HS-5 (cell line): ENCODE measurements at places on chromosomes 5 and 9.

GRCh38 chr5:96242571-96242970 lies 190.5 kb downstream of the PCSK1 start:
- no peak for DNase-seq

DNA sequence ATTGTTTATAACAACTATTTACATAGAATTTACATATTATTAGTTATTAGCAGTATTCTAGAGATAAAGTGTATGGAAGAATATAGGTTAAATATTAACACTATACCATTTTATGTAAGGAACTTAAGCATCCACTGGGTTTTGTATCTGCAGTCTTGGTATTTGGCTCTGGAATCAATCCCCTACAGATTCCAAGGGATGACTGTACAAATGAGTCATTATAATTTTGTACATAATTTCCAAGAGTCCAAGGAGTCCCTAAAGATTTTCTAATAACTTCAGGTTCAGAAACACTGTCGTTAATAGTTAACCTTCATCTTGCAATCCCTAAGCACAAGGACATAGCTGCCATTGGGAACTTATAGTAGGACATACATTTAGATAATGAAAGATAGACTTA lies 254.8 kb upstream of the PDE4D start:
- DNase-seq, result peak; percentile 43

GRCh38 chr5:50770441-50770840 lies 104.0 kb downstream of the PARP8 start:
- no peak for DNase-seq

- peak; percentile 35 for DNase-seq
These were observed 61.8 kb downstream of the COX7C start for GRCh38 chr5:86679529-86679928.

GRCh38 chr9:37309136-37309535 lies 113.4 kb upstream of the GRHPR start:
- DNase-seq, result no peak

DNA sequence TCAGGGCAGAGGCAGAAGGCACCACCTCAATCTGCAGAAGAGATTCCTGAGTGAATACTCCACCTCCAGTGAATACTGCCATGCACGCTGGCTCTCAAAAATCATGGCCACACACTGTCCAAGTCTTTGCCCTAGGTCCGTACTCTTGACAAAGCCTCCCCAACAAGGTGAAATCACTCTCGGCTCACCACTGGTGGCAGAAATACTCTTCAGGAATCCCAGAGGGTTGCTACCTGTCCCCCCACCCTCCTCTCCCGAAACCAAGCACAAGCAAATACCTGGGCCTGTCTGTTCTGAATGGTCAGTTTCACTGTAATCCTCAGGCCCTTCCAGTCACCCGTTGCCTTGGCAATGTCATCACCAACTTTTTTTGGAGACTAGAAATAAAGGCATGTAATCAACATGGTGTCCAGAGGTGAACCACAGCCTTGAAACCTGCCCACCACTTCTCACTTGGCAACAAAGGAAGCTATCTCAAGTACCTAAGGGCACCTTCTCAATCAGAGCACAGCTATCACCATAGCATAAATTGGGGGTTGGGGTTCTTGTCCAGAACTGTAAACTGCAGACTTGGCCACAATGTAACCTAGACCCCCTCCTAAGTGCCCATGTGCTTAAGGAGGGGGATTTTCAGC lies 1.8 kb downstream of the RPL12 start:
- no peak for DNase-seq

GRCh38 chr9:89667726-89668125 lies 62.9 kb downstream of the GADD45G start:
- DNase-seq, result no peak

DNA sequence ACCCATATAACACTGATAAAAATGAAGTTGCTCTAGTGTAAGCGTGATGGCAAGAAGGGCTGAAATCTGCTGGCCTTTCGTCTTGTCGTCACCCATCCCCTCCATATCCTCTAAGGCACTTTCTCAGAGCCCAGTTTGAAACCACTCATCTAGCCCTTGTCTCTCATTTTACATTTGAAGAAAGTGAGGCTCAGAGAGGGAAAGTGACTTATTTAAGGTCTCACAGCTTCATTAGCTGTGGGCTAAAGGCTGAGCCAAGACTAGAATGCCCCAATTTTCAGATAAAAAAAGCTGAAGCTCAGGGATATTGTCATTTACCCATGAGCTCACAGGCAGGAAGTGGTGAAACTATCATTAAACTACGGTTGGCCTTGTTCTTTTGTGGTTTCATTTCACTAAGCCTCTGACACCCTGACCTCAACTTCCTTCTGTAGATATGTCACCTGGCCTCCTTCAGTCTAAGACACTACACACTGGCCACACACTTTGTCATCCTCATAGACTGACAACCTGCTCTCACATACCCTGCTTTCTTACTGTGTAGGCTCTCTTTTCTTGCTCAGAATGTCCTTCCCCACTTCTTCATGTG lies 176.7 kb upstream of the DMAC1 start:
- DNase-seq, result no peak

GRCh38 chr9:127424676-127424999 lies 456 bp downstream of the ZNF79 start:
- no peak for DNase-seq

DNA sequence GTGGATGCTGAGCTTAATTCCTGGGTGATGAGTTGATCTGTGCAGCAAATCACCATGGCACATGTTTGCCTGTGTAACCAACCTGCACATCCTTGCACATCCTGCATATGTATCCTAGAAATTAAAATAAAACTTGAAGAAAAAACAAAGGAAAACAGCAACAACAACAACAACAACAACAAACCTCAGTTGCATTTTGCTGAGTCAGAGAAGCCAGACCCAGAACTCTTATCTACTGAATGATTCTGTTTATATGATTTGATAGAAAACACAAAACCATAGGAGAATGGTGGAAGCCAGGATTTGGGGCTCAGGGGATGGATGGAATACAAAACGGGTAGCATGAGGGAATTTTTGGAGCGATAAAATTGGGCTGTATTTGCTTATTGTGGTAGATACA lies 215.8 kb upstream of the PPP1R2B start:
- DNase-seq, result no peak

GRCh38 chr5:176779537-176779936 lies 30.8 kb upstream of the UNC5A start:
- DNase-seq, result no peak

DNA sequence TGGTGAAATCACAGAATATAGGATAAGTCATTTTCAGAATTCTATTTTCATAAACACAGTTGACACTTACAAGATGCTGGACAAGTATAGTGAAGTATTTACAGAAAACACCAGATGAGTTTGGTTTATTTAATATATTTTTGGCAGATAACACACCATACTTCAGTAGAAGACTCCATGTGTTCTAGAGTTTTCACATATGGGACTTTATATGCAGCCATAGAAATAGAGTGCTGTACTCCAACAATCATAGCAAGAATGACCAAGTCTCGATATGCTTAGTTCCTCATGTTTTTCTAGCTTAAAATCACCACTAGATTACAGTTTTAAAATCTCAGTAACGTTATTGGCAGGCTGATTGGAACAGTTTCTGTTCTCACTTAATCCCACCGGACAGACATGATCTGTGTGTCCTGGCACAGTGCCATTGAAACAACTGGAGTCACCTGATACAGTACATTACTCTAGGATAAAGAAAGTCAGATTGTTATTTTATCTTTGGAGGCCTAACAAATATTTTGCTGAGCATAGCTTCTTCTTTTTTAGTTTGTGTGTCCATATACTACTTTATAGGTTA lies 45.8 kb upstream of the ERBIN start:
- no peak for DNase-seq

DNA sequence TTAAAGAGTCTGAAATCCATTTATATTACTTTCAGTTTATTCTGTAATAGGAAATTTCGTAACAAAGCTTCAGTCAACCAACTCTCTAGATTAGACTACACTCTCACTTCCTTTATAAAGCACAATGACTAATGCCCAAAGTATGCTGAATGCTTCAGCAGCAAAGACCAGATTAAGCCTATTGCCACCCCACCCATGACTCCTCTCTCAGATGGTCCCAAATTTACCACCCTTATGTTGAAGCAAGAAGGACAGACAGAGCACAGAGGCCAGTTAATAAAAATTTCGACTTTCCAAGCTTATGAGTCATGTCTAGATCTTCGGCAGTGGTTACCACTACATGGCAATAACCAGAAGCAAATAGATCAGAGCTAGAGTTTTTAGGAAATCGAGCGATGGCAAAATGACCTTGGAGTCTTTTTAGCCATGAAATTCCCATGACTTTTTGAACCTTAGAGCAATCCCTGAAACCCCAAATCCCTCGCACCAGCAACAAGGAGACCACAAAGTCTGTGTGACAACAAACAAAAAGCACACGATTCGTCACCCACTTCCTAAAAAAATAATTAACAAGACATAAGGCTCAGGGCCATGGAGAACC lies 287.8 kb upstream of the RASA1 start:
- peak; percentile 90 for DNase-seq

DNA sequence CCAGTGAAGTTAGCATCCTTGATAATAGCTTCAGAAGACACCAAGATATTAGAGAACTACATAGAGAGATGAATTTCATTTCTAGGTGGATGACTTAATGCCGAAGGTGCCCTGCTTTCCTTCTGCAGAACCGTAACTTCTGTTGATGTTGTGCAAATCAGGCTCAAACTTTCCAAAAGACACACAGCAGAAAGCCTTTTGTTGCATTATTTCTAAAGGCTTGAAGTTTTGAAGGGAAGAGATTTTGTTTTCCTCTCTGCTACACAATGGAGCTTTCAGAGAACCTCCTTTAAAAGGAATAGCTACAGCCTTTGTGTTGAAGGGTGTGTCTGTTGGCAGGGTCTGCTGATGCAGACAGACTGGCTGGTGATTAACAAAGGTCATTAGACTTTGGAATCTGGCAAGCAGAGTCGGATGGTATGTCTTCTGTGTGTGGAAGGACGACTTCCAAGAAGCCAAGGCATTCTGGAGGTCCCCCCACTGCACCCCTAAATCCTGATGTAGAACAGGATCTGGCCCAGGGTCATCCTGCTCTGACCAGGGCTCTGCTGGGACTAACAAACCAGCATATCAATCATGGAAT lies 57.8 kb downstream of the ZNF462 start:
- DNase-seq, result no peak

DNA sequence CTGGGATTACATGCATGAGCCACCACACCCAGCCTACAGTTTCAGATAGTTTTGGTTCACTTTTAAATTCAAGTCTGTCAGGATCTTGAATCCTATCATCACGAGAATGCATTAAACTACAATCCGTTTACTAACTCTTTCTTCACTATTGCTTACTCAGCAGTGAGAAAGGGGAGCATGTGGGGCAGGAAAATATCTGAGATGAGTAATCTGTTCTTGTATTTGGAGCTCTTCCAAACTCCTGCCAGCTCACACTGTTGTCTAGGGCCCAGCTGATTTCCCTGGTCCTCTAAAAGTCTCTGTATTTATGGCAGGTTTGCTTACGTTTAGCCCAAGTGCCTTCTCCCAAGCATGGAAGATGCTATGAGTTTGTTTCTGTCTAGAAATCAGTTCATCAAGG lies 152.2 kb downstream of the FGF18 start:
- DNase-seq, result peak; percentile 49

GRCh38 chr5:103307470-103307869 lies 48.9 kb downstream of the MACIR start:
- DNase-seq, result no peak

DNA sequence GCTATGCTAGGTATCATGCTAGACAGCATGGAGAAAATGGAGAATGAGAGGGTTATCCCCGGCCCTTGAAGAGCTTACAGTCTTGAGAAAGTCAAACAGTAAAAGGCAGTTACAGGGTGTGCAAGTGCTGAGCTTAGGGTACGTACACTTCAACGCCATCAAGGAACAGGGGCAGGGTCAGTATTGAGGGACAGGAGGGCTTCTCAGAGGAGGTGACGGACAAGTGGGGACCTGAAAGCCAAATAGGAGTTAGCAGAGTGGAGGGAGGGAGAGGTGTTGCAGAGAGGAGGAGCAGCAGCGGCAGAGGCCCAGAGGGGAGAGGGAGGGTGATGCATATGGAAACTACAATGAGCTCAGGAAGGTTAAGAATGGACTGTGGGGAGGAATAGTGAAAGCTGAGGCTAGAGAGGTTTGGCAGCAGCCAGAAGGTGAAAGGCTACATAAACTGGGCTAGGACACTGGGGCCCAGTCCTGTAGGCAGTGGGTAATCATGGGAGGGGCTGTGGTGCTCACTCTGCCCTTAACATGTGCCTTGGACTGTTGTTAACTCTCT lies 88.0 kb downstream of the NRG2 start:
- no peak for DNase-seq

DNA sequence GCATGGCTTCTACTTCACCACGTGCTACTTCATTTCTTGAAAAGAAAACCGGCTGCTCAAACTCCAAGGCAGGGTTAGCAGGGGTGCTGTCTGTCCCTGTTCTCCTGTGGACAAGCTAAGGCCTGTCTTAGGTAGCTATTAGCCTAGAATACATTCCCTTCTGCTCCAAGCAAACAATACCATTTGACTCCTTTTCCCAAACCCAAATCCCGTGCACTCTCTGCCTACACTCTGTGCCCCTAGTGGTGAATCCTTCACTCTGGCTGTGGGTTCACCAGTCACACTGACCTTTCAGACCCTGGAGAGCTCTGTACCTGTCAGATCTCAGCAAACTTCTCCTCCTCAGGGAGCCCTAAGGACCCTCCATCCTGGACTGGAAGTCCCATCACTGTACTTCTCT lies 211.6 kb downstream of the SLIT3 start:
- no peak for DNase-seq

DNA sequence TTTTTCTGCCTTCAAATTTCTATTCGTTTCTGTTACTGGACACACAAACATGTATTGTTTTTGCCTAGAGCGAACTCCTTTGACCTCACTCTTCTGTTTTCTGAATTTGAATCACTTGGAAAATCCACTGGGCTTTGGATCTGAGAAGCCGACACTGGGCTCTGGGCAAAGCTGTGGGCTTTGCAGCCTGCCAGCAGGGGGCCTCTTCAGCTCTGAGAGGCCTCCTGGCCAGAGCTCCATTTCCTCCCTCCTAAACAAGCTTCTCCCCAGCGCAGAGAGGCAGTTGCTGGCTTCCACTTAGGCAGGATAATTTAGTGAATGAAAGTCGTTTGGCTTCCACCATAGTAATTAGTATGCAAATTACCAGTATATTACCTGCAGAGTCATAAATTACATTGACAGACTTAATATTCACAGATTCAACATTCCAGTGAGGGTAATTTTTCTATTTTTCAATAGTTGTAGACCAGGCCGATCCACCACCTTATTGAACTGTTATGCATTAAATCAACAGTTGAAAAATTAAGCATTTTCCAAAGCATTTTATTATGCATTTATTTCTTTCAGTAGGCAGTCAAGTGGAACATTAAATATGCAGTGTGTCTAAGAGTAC lies 104.0 kb upstream of the ZNF366 start:
- DNase-seq, result no peak

DNA sequence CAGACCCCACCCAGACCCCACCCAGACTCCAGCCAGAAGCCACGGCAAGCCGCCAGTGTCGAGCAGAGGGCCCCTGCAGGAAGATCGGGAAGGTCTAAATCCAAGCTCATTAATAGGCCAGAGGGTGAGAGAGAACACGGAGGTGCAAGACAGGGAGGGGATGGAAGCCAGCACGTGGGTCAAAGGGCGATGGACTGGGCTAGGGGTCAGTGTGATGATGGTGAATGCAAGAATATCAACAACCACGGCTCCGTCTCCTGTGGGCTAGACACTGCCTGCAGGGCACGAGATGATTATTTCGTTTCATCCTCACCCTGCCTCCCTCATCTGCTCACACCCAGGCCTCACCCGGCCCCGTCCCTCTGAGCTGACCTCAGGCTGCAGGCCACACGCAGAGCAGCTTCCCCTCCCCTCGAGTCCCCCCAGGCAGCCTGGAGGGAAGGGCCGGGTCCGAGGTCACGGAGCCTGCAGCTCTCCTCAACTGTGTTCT lies 122.0 kb downstream of the COL23A1 start:
- no peak for DNase-seq
